T-cell (primary cell): ENCODE measurements at places on chromosomes 11 and 22. TPM values are rescaled to one million over a fixed set of nuclear protein-coding genes. Genes with fewer than 3 reads are reported as not detected.

UBQLN3 gene
- total RNA-seq, result 0.16 TPM

MRGPRX4 gene
- not detected for total RNA-seq

OR8K5 gene
- total RNA-seq, result not detected

CCDC73 gene
- not detected for total RNA-seq

KRTAP5-7 gene
- not detected for total RNA-seq

MS4A12 gene
- total RNA-seq, result not detected

YAP1 gene
- 0.63 TPM for total RNA-seq

DNA sequence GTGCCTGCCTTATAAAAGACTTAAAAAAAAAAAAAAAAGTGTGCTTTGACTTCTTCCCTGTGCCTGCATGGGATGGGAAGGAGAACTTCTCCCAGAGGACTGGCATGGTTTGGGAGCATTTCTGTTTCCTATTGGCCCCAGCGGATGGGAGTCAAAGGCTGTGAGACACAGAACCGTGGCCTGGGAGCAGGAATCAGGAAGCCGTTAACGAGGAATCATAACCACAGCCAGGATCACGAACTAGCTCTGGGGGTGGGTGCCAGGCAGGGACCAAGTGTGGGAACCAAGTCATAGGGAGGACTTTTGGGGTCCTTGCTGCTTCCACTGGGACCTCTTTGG, 526 bp downstream of the C1QTNF6 start:
- DNase-seq, result no peak

GRCh38 chr22:31451709-31452571, 37.7 kb downstream of the EIF4ENIF1 start:
- DNase-seq, result no peak

GRCh38 chr22:20859615-20860014, 808 bp downstream of the SNAP29 start:
- DNase-seq, result no peak

- DNase-seq, result no peak
Observed at GRCh38 chr11:112226831-112227401, 688 bp downstream of the PTS start.

DNA sequence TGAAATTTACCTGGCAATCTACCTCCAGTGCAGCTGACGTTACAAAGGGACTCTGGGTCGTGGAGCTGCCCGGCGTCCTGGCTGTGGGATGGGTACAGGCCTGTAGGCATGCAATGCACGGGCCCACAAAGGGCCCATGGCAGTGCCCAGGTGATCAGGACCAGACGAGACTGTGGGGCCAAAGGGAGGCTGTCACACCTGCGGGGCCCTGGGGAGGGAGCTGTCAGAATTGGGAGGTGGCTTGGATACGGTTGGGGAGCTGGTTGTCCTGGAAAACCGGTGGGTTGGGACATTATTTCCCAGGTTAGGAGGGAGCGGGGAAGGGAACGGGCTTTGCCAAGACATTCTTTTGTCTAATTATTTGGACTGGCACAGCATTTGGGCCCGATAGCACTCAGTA, 958.5 kb downstream of the BRD1 start:
- DNase-seq, result no peak

DNA sequence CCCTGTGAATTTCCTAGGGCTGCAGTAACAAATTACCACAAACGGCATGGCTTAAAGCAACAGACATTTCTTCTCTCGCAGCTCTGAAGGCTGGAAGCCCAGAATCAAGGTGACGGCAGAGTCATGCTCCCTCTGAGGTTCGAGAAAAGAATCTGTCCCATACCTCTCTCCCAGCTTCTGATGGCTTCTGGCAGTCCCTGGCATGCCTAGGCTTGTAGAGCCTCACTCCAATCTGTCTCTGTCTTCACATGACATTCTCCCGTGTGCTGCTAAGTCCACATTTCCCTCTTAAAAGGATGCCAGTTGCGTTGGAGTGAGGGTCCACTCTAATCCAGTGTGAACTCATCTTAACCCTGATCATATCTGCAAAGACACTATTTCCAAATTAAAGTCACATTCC, 116.2 kb downstream of the NECTIN1 start:
- no peak for DNase-seq

- DNase-seq, result no peak
Observed at GRCh38 chr11:4066910-4067309, 27.7 kb upstream of the RRM1 start.

DNA sequence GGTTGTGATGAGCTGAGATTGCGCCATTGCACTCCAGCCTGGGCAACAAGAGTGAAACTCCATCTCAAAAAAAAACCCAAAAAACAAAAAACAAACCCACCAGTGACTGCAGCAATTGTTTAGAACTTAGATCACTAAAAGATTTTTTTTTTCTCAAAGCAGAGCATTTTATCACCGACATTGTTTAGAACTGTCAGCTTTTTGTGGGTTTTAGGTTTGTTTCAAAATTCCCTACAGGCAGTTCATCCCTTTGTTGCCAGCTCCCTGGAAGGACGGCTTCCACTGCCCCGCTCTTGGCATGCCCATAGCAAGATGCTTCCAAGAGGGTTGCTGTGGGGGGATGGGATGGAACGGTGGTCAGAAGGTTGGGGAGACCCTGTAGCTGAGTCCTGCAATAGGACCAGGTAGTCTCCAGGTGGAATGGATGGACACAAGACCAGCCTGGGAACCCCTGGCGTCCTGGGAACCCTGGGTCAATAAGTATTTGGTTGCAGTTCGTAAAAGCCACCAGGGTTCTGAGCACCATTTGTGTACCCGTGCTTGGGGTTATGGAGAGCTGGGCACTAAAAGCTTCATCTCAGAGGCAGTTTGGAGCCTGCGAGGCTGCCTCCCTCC, 46.7 kb downstream of the TSPAN18 start:
- DNase-seq, result no peak

- DNase-seq, result no peak
Observed at GRCh38 chr11:77287136-77287535, 14.3 kb downstream of the GDPD4 start.

DNA sequence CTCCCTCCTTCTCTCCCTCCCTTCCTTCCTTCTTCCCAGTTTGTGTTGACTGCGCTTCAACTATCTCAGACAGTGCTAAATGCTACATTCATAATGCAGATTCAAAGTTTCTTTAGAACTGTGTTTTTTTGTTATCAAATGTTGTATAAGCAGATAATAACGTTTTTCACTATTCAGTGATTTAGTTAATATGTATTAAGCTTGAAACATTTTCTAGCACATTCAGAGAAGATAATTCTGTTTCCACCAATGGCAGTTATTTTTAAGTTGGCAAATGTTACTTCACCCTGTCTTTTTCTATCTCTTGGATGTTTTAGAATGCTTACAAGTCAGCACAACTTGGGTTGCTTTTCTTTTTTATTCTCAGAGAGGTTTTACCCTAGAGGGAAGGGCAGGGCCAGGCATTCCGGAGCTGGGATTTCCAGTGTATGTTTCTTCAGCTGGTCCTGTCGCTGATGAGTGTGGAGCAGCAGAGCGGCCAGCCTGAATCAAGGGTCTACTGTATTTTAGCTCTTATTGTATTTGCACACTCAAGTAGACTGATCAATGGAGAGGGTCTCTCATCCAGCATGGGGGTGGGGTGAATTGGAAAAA, 162.3 kb upstream of the ARHGAP20 start:
- DNase-seq, result no peak

DNA sequence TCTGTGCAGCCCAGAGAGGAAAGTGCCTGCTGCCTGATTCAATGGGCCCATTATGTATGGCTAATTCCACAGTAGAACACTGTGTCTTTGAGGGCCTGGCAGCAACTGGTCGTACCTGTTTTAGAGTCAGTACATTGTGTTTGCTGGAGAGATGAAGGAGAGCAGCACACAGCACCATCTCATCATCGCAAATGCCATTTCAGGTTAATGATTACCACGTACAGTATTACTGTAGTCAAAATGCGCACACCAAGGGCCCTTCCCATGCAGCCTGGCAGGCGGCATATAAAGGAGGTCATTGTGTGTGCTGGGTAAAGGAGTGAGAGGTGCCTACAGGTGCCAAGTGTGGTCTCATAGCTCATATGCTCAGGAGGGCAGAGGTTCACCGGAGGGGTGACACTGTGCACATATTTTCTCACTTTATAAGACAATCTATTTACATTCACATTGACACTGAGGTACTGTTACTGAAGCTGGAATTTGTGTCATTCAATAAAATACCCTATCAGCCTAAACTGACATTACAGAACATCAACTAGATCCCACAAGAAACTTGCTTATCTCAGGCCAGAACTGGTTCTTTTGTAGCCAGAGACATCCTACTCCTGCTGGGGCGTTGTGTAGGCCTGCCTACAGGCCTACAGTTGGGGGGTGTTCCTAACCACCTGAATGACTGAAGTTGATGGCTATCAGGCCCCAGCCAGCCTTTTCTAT, 90.4 kb downstream of the APIP start:
- no peak for DNase-seq

- DNase-seq, result no peak
Observed at GRCh38 chr11:130854483-130854882, 61.8 kb downstream of the SNX19 start.

DNA sequence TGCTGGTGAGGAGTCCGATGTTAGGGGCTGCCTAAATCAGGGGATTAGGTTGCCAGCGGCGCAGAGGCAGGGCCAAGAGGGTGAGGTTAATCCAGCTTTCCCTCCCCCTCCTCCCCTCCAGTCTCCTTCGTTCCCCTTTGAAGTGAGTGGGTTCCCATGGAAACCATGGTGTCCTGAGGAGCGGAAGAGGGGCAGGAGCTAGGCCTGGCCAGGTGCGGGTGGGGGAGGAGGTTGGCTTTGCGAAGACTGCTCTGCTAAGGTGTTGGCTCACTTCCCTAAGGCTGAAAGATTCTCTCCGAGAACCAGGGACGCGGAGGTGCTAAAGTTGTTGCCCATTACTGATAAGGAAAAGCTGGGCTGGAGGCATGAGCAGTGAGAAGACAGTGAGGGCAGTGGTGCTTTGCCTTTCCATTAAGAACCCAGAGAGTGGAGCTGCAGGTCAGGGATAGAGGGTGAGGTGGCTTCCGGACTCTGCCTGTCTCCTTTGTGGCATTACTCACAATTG, 124.6 kb downstream of the FEZ1 start:
- DNase-seq, result no peak

DNA sequence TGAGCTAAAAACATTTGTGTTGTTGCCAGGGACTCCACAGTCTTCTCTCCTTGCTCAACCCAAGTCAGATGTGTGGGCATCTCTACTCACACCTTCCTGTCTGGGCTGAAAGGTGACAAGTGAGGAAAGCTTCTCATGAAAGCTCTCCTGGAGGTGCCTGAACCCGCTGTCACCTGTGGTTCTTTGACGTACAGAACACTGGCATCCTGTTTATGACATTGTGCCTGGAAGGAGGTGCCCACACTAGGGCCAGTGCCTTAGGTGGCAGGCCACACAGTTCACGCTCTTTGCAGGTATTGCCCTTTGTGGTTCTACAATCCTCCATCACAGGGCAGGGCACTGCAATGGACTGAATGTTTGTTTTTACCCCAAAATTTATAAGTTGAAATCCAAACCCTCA, 108.5 kb downstream of the CD44 start:
- DNase-seq, result peak; percentile 90

- no peak for DNase-seq
Observed at GRCh38 chr11:18463439-18463838, 7.8 kb downstream of the LDHAL6A start.

- no peak for DNase-seq
Observed at GRCh38 chr11:75236062-75236461, 4.5 kb upstream of the TPBGL start.

DNA sequence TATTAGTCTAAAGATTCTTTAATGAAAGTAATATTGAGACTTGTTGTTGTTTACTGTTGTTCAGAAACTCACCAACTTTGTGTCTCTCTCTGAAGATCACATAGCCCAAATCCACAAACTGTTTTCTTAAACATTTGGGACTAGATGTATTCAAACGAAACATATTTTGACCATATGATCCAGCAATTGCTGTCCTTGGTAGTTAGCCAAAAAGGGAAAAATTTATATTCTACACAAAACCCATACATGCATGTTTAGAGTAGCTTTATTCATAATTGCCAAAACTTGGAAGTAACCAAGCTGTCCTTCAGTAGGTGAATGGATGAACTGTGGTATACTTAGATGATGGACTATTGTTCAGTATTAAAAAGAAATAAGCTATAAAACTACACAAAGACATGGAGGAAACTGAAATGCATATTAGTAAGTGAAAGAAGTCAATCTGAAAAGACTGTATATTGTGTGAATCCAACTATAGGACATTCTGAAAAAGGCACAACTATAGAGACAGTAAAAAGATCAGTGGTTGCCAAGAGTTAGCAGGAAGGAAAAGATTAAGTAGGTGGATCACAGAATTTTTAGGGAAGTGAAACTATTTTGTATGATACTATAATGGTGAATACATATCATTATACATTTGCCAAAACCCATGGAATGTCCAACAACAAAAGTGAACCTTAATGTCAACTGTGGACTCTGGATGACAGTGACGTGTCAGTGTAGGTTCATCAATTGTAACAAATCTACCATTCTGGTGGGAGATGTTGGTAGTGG, 442.9 kb downstream of the INSC start:
- no peak for DNase-seq

DNA sequence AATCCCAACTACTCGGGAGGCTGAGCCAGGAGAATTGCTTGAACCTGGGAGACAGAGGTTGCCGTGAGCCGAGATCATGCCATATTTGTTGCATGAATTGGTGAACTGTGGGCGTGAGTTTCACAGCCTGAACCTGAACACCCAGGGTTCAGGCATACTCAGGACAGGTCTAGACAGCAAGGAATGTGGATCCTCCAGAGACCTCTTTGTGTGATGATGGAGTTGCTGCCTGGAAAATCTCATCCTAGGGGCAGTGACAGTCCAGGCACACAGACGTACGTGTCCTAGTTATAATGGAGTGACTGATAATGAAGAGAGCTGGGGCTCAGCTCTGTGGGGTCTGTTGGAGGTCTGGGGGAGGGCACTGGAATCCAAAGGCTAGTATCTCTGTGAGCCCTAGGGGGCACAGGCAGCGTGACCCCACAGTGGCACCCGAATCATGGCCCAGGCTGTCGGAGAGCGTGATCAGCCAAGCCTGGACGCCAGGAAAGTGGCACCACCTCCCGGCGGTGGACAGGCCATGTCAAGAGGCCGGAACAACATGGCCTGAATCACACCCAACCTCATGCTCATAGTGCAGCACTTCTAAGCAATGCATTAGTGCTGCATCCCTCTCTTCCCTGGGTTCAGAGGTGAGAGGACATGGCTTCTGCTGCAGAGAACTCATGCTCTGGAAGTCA, 31.7 kb downstream of the RIBC2 start:
- no peak for DNase-seq

DNA sequence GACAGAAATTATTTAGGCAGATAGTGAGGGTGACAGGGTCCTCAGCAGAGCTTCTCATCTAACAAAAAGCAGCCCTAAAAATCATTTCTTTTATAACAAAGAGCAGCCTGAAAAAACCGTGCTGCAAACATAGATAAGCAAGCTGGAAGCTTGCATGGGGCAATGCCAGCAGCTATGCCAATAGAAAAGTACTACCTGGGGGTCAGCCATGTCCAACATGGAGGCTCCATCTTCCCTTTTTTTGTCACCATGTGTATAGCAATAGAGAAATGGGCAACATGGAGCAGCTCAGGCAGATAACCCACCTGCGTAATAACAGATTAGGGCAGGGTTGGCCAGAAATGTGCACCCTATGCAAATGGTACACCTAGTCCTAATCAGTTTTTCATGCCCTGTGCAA, 57.4 kb upstream of the IGLL5 start:
- no peak for DNase-seq
